Activated CD4-positive, alpha-beta T cell treated with anti-CD3 and anti-CD28 coated beads for 24 hours (primary cell): ENCODE measurements at places on chromosomes 2 and 18.

DNA sequence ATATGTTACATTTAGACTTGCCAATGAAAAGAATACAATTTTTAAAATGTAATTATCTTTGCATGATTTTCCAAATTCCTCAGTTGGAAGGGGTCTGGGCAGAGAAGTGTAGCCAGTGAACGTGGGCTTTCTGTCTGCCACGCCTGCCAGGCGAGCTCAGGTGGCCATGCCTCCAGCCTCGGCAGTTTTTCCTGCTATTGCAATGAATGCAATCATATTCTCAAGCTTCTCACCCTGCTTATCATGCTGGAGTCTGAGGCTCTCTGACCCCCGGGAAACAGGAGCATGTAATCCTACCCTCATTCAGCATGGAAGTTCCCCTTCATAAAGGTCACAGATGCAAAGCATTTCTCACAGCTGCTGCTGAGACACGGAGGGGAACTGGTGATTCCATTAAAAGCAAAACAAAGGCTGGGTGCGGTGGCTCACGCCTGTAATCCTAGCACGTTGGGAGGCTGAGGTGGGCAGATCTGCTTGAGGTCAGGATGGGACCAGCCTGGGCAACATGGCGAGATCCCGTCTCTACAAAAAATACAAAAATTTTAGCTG lies 154.8 kb downstream of the MBP start:
- DNase-seq = no peak

DNA sequence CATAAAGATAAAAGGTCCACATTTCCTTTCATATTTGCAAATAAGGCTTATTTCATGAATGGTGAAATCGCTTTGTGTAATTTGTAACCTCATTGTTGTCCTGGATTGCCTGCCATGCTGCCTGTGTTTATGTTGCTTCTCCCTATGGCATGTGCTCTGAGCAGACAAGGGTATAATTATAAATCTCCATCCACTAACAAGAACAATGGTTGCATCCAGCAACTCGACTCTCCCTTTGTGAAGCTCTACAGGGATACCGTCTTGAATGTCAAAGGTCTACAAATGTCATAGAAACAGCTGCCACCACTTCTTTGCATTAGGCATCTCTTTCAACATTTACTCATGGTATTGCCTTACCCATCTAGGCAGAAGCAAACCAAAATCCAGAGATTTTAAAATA lies 209.6 kb downstream of the SLC8A1 start:
- DNase-seq = no peak

DNA sequence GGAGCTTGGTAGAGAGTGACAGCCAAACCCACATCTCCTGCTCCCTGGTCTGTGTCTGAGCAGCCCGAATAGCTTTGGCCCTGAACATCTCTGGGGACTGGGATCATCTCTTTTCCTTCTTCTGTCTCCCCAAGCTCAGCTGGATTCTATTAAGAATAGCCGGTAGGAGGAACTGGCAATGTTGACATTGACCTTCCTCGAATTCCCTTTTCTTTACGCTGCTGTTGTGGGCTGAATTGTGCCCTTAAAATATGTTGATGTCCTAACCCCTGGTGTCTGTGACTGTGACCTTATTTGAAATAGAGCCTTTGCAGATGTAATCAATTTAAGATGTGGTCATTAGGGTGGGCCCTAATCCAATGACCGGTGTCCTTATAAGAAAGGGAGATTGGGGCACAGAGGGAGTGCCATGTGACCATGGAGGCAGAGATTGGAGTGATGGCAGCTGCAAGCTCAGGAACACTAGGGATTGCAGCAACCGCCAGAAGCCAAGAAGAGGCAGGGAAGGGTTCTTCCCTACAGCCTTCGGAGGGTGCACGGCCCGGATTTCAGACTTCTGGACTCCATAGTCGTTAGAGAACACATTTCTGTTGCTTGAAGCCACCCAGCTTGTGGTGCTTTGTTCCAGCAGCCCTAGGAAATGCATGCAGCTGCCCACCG lies 5.8 kb upstream of the SFTPB start:
- DNase-seq = no peak

DNA sequence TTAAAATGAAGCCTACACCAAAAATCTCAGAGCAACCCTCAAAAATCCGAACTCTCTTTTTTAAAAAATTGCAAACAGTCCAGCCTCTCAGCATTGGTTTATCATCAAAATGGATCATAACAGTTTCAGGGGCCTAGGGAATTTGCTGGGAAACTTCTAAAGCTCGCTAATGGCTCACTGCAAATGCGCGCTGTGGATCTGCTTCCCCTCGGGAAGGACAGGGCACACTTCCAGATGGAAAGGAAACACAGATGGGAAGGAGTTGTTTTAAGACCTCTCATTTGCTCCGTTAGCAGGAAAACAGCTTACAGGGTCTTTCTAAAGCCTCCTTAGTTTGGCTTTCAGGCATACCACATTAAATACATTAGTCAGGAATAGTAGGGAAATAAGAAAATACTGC lies 27.2 kb downstream of the FECH start:
- no peak for DNase-seq

DNA sequence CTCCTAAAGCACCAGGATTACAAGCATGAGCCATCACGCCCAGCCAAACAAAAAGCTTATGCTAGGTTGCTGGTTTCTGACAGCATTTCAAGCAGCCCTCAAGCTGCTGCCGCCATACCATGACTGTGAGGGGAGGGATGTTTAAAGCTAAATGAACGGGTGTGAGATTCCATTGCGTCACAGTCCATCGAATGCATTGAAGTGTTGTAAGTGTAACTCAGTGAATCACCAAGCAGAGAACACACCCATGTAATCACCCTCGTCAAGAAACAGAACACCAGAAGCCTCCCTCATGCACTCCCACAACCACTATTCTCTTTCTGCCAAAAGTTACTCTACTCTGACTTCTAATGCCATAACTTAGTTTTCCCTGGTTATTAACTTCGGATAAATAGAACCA lies 32.8 kb upstream of the MC5R start:
- no peak for DNase-seq

DNA sequence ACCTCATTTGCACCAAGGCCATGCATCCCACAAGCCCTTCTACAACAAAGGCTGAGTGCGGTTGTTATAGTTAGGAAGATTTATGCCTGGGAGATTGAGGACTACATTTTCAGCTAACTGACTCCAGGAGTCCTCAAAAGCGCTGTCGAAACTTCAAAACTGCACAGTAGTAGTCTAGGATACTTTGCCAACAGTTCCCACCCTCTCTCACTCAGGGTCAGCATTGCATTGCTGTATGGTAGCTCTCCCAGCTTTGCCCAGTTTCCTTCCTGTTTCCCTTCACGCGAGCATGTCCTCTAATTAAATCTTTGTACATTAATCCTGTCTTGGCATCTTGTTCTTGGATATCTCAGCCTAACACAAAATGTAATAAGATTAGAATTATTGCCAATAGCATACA lies 420.6 kb upstream of the UBE2E3 start:
- DNase-seq = no peak

DNA sequence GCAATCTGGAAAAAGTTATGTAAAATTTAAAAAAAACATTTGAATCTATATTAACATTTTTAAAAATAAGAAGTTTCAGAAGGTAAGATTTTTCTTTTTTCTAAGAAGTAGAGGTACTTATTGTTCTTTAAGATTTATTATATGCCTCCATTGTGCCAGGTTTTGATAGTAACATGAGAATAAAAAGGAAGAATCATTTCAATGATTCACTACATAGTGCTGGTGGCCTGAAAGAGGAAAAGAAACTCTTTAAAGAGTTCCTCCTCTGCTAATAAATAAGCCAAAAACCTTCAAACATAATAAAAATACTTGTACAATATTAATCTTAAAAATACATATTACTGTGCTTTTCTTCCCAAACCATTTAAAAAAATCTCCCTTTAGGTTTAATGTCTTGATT lies 69.0 kb downstream of the ANKRD44 start:
- DNase-seq = no peak

DNA sequence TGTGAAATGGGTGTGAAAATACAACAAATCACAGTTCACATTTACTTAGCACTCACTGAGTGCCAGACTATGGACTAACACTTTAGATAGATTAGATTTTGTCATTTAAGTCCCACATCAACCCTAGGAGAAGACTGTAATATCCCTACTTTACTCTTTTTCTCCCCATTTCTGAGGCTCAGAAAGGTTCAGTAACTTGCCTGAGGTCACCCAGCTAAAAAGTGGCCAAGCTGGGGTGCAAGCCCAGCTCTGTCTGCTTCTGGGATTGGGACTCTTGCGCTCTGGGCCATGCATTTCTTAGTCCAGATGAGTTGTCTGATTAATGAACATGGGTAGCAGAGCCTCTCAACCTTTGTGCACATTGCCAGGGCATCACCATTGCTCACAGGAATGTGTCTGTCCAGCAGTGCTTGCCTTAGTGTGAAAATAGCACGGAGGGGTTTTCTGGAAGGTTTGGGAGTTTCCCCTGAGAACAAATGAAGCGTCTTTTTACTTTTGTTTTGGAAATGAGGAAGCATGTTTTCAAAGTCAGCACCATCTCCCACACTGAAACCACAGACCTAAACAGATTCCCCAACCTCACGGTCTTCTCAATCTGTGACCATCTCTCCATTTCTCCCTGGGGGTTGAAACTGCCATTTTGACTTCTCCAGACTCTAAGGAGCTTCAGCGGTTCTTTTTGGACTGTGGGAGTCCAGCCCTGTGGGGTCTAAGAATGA lies 31.9 kb downstream of the NRP2 start:
- DNase-seq = no peak

- no peak for DNase-seq
These were observed 238.8 kb upstream of the TANK start for GRCh38 chr2:160921386-160921964.

GRCh38 chr2:58606799-58607198 lies 365.7 kb upstream of the FANCL start:
- DNase-seq = no peak

- no peak for DNase-seq
These were observed 98.1 kb downstream of the AGAP1 start for GRCh38 chr2:235591921-235592320.

- no peak for DNase-seq
These were observed 1.9 kb downstream of the SP5 start for GRCh38 chr2:170716851-170717598.

GRCh38 chr2:195533771-195534642 lies 123.0 kb upstream of the SLC39A10 start:
- DNase-seq = peak; percentile 49

DNA sequence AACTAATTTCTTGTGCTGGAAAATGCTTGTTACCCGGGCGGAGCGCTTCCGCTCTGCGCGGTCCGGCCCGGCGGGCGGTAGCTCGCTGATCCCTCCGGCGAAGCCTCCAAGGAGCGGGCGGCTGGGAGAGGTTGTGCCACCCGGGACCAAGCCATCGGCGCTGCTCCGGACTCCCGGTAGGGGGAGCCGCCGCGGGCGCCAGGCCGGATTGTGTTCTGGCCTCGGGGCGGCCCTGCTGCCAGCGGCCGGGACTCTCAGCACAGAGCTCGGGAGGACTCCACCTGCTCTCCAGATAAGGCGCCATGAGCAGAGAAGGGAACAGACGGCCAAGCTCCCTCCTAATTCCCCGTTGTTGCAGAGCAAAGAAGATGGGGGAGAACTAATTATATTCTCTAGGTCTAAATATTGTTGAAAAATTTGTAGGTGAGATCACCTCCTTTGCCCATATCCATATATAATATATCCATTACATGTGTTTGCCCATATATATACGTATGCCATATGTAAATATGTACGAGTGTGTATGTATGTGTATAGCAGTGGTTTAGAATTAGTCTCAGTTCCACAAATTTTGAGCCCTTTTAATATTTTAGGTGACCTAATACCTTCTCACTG lies 13.8 kb upstream of the SATB2 start:
- DNase-seq = no peak

- no peak for DNase-seq
These were observed 46.4 kb downstream of the ADI1 start for GRCh38 chr2:3472966-3473365.

DNA sequence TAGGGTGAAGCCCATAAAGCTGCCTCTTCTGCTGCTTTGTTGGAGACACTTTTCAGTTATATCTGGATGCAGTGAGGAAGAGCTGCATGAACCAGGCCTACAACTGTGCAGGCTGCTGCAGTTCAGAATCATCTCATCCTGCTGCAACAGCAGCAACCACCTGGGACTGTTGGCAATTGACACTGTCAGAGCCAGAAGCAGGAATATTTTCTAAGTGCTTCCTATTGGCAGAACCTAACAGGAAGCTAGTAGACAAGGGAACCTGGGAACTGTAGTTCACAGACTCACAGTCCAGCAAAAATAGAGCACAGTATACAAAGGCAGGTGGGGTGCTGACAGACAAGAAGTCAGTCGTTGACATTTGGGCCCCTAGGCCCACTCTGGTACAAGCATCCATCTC lies 452.9 kb upstream of the SPRED2 start:
- DNase-seq = no peak

DNA sequence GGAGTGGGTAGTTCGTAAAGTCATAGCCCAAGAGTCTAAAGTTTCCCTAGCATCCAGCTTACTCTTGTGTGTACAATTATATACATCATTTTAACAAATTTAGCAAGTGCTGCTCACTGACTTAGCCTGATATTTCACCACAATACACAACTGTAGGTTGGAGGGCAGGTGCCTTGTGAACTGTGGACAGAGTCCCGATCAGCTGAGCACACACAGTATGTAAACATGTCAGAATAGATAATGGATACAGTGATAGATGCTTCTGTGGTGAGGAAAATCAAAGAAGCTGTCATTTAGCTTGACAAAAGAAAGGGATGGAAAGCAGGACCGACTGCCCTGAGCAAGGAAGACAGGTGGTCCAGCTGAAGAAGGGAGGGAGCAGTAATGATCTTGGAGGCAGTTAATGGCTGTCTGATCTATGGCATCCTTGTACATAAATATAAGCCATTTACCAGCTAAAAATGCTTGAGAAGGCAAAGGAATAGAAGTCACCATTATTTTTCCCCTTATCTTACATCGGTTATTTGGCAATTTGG lies 372.8 kb upstream of the UBE2E3 start:
- no peak for DNase-seq

- no peak for DNase-seq
These were observed 19.7 kb downstream of the CROCC2 start for GRCh38 chr2:240925568-240926515.

DNA sequence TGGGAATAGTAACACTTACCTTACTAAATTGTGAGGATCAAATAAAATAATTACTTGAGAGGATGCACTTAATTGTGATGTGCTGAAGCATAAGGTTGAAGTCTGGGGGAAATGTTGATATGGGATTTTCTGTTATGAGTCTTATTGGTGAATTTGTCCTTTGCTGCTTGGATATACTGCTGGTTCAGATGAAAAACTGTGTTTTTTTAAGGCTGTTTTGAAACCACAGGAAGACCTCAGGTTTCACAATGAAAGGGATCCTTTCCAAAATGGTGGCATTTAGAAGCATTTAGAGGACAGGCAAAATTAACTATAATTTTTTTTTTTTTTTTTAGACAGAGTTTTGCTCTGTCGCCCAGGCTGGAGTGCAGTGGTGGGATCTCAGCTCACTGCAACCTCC lies 34.9 kb downstream of the SPATS2L start:
- no peak for DNase-seq
